ENCODE measurements at places on chromosomes 3 and 15. TPM values are rescaled to one million over a fixed set of nuclear protein-coding genes. Genes with fewer than 3 reads are reported as not detected.

- no peak for DNase-seq
Measured at GRCh38 chr3:73094951-73095350, 33.5 kb downstream of the EBLN2 start.

DNA sequence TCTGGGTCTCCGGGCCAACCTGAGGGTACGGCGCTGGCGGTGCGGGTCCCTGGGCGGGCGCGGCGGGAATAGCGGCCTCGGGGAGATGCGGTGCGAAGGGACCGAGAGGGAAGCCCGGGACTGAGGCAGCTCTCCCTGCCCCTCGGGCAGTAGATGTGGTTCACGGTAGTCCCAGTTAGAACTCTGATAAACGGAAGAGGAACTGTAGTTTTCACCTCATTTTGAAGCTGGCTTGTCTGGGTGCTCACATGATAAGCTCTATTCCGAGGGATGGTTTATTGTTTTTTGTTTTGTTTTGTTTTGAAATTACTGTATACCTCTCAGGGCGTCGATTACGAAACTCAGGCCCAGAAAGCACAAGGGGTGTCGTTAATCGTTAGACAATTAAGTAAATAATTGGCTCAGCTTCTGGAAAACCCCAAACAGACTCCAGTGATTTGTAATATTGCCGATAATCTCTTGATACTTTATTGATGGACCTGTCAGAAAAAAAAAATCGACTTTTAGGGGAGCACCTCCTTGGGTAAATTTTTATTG, 413 bp downstream of the NUSAP1 start:
- DNase-seq, result no peak

- no peak for DNase-seq
Measured at GRCh38 chr15:93036951-93037819, 51.8 kb downstream of the RGMA start.

GRCh38 chr15:80988148-80988796, 1.3 kb downstream of the MESD start:
- DNase-seq, result no peak

GRCh38 chr15:63041974-63042876, at the start of gene TPM1:
Gene TPM1, plus strand, starts transcription at chr15:63042747. Its CDS starts 83 bp downstream, at chr15:63042830.
- DNase-seq, result no peak

DNA sequence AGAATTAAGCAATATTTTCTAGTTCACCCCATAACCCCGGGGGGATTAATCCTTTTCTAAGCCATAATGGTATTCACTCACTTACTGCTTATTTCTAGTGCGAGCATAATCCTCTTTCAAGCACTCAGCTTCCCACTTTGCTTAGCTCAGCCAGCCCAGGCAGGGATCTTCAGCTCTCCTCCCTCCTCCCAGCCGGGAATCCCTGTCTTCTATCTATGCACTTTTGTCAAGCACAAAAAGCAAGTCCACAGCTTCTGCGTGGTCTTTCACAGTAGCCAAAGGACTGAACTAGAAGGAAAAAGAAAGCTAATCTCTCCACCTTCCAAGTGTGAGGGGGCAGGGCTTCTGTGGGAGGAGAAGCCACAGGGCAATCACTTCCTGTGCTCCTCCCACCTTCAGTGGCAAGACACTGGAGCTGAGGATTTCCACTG, 62.8 kb downstream of the PEX5L start:
- DNase-seq, result no peak

- DNase-seq, result no peak
Measured at GRCh38 chr3:186946756-186947375, 16.5 kb downstream of the ST6GAL1 start.

GRCh38 chr3:72154391-72155335, 369.7 kb upstream of the PROK2 start:
- no peak for DNase-seq

DNA sequence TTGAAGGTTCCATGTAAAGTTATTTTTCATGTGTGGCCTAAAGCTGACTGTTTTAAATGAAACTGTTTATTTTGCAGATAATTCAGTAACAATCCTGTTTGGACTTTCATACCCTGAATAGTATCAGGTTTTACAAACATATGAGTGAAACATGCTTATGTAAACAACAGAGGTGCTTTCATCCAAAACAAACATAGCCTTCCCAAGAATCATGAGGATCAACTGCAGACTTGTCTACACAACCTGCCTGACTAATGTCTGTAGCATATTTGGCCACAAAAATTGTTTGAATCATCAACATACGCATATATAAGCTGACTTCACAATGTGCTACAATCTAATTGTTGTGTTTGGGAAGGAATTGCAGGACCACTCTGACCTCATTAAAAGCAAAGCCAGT, 190.4 kb downstream of the DIPK2A start:
- DNase-seq, result no peak

TJP1 gene
- total RNA-seq, result 40.4 TPM

CPEB1 gene
- total RNA-seq, result 0.14 TPM

GRCh38 chr3:45103753-45104714, 42.1 kb downstream of the CDCP1 start:
- DNase-seq, result no peak

DNA sequence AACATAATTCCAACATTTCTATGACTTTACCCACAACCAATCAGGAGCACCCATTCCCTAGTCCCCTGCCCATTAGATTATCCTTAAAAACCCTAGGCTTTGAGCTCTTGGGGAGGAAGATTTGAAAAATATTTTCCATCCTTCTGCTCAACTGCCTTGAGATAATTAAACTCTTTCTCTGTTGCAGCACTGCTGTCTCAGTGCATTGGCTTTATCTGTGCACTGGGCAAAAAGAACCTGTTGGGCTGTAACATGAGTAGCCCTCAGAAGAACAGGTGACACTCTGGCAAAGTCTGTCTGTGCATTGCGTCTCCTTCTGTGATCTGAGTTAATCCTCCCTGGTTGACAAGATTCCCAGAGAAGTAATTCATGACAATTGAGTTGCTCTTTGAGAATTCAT, 83.9 kb downstream of the ZMAT3 start:
- no peak for DNase-seq

GOLGA8N gene
- 4.7 TPM for total RNA-seq

SUCLG2 gene
- 45.3 TPM for total RNA-seq

DNA sequence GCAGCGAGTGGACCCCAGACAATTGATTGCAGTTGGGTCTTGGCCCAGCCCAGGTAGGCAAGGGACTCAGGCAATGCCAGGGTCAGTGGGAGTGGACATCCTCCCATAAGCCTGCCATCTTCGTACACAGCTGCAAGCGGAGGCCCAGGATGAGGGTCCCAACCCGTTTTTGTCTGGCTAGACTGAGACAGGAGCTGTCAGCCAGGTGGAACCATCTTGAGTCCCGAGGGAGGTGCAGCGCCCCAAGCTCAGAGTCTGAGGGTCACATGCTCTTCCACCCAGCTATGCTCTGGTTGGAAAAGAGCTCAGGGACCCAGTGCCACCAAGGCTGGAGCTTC, 22.6 kb upstream of the IP6K2 start:
- no peak for DNase-seq

- DNase-seq, result no peak
Measured at GRCh38 chr3:173863551-173863950, 466.0 kb downstream of the NLGN1 start.

CSTA gene
- total RNA-seq, result 6.6 TPM

- DNase-seq, result no peak
Measured at GRCh38 chr3:170137986-170138385, 43.5 kb downstream of the PHC3 start.

- DNase-seq, result no peak
Measured at GRCh38 chr3:133452641-133453319, 52.9 kb downstream of the BFSP2 start.

DNA sequence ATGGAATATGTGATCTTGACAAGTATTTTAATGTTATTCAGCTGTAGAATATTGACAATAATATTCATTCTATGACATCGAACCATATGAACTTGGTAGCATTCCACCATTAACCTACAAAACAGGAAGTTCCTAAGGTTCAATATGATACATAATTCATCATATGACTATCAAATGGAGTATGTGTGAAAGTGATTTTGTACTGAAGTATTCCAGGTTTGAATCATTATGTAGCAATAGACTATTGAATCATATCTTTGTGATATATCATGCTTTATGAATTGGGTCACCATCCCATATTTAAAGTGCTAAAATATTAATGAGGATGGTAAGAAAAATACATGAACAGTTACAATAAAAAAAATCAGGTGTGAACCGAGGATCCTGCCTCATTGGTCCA, 95.1 kb downstream of the TP63 start:
- DNase-seq, result no peak

SRPRB gene
- 97.6 TPM for total RNA-seq

DPP8 gene
- 22.7 TPM for total RNA-seq

DNA sequence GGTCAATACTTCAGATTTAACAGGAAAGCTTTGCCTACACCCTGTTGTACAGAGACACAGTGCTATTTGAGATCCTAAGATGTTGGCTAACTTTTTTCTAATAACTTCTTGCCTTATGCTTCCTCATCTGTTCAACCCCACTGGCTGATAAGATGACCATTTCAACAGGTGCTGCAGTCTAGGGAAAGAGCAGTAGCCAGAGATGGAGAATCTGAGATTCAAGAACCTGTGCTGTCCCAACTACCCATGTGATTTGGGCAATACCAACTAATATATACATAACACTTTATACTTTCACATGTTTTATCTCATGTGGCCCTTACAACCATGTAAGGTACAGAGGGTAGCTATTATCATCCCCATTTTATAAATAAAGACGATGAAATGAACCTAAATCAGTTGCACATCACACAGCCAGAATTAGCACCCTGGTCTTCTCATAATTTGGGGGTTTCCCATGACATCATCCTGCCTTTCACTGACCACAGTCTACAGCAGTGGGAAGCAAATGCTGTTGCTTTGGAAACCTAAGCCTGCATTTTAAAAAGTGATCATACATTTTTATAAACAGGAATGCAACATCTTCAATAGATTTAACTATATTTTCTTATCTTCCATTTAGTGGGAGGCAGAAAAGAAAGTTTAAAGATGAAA, 9.7 kb downstream of the TTC23 start:
- no peak for DNase-seq

DNA sequence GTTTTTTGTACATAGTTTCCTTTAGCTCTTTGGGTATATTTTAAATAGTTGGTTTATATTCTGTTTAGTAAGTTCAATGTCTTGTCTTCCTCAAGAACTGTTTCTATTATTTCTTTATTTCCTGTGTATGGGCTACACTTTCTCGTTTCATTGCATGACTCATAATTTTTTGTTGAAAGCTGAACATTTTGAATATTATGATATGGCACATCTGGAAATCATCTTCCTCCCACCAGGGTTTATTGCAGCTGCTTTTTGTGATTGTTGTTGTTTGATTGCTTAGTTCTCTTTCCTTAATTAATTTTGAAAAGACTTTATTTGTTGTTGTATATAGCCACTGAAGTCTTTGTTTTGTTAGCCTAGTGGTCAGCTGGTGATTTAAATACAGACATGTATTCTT, 43.8 kb downstream of the LSM3 start:
- no peak for DNase-seq

CCDC54 gene
- not detected for total RNA-seq

GRCh38 chr3:127008236-127008635, 25.3 kb downstream of the PLXNA1 start:
- DNase-seq, result no peak

DNA sequence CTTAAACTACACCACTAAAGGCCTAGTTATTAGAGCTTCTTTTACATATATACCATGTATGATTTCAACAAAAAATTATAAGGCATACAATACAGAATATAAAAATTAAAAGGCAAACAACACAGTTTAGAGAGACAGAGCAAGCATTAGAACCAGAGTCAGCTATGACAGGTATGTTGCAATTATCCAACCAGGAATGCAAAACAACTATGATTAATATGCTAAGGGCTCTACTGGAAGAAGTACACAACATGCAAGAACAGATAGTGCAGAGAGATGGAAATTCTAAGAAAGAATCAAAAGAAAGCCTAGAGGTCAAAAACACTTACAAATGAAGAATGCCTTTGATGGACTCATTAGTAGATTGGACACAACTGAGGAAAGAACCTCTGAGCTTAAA, 39.6 kb downstream of the CCDC54 start:
- DNase-seq, result no peak

All from liver (tissue), 10 donors.